ENCODE measurements at places on chromosomes 12 and 14.

DNA sequence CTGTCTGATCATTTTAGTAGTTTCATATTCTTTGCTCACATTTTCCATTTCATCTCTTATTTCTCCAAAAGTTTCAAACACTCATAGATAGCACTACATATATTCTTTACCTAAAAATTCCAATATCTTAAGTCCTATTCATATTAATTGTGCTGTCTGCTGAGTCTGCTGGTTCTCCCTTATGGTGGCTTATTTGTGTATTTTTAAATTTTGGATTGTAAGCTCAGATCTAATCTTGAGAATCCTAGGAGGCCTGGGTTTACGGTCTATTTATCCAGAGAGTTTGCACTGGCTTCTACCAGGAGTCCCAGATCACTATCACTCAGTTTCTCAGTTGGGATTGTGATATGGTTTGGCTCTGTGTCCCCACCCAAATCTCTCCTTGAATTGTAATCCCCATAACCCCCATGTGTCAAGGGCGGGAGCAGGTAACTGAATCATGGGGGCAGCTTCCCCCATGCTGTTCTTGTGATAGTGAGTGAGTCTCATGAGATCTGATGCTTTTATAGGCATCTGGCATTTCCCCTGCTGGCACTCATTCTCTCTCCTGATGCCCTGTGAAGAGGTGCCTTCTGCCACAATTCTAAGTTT lies 10.2 kb downstream of the NT5DC3 start:
- DNase-seq, result no peak

DNA sequence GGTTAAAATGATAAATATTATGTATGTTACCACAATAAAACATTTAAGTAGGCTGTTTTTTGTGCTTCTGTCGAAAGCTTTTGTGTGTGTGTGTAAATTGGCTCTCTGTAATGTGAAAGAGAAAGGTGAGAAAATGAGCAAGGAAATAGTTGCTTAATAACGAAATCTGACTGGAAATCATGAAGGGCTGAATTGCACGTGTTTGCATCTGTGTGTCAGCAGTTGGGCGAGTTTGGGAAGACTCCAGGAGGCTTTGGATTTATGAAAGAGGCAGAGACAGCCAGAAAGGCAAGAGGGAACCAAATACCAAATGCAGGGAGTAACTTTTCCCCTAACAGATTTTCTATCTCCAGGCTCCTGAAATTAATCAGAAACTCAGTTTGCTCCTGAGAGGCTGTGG lies 47.2 kb upstream of the PLEKHG3 start:
- no peak for DNase-seq

- DNase-seq, result no peak
Measured at GRCh38 chr14:73785336-73785833, 66.2 kb upstream of the PTGR2 start.

DNA sequence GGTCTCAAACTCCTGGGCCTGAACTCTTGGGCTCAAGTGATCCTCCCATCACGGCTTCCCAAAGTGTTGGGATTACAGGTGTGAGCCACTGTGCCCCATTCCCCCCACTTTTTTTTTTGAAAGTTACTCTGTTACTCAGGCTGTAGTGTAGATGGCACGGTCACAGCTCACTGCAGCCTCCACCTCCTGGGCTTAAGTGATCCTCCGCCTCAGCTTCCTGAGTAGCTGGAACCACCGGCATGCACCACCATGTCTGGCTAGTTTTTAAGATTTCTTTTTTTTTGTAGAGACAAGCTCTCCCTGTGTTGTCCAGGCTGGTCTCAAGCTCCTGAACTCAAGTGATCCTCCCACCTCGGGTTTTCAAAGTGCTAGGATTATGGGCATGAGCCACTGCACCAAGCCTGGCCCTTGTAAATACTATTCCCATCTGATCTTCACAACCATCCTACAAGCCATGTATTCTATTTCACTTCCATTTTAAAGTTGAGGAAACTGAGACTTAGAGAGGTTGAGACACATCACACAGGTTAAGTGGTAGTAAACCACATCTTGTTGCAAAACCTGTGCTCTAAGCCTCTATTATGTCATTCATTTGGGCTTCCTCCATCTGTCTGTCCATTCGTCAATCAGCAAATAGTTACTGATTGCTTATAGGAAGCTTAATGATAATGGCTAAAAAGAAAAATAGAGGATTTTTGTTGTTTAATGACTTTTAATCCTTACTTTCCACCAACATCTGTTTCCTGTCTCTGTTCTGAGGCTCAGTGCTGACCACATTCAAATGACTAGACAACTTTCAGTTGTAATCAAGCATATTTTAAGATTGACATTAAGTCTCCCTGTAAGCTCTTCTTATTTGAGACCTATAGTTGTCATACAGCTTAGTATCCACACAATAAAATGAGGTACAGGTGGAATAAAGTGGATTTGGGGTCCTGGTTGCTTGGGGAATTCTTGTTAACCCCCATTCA lies 9.2 kb downstream of the ASCL4 start:
- DNase-seq, result no peak

- DNase-seq, result no peak
Measured at GRCh38 chr14:97411938-97412612, 614.9 kb downstream of the VRK1 start.

- DNase-seq, result no peak
Measured at GRCh38 chr12:17853054-17853453, 236.9 kb downstream of the RERGL start.

- DNase-seq, result no peak
Measured at GRCh38 chr14:81529391-81529790, 4.3 kb downstream of the SEL1L start.

DNA sequence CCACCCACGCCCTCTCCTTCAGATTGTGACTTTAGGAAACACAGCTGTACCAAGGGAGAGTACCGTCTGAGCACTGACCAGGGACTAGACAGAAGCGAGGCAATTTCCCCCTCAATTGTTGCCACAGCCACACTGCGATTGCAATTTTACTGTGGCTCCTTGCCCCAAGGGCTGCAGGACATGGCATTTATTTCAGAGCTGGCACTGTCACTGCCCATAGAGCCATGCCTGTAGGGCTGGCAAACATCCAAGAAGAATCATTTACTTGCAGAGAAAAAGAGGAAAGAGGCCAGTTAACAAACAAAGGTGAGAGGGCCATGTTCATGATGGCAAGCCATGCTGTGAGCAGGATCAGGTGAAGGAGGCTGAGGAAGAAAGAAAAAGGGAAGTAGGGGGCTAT lies 129.6 kb downstream of the EMP1 start:
- DNase-seq, result no peak

- no peak for DNase-seq
Measured at GRCh38 chr12:51901121-51901817, 6.0 kb upstream of the ACVRL1 start.

DNA sequence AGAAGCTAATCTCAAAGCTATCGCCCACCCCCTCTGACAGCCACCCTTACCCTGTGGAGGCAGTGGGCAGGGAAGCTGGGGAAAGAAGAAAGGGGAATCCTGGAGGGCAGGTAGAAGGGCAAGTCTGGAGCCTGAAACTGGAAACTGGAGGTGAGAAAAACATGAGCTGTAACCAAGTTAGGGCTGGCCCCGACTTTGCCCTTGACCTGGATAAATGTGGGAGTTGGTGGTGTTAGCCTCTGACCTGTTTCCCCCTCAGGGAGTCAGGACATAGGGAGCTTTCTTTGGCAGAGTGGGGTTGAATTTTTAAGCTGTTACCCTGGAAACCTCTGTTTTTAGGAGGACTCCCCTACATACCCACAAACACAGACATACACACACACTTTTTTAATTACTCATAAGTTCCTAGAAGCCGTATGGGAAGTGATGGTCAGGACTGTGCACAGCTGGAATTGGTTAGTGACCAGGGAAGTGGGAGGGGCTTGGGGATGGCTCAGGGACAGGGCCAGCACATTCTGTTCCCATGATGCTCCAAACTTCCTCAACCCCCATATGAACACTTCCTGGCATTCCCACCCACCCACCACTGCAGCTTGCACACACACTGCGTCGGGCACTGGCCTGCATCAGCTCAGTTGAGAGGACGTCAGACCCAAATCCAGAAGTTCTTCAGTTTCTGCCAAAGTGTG lies 5.0 kb upstream of the MMP19 start:
- no peak for DNase-seq

DNA sequence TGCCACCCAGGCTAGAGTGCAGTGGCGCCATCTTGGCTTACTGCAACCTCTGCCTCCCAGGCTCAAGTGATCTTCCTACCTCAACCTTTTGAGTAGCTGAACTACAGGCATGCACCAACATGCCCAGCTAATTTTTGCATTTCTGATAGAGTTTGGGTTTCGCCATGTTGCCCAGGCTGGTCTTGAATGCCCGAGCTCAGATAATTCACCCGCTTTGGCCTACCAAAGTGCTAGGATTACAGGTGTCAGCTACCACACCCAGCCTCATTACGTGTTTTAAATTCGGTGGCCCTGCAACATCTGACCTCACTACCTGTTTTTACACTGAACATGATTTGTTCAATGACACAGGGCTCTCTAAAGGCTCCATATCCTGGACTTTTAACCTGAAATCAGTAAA lies 22.9 kb upstream of the RDH16 start:
- DNase-seq, result no peak

- no peak for DNase-seq
Measured at GRCh38 chr12:112842441-112842840, 50.9 kb downstream of the RPH3A start.

- no peak for DNase-seq
Measured at GRCh38 chr14:94382716-94383596, 5.4 kb downstream of the SERPINA1 start.

DNA sequence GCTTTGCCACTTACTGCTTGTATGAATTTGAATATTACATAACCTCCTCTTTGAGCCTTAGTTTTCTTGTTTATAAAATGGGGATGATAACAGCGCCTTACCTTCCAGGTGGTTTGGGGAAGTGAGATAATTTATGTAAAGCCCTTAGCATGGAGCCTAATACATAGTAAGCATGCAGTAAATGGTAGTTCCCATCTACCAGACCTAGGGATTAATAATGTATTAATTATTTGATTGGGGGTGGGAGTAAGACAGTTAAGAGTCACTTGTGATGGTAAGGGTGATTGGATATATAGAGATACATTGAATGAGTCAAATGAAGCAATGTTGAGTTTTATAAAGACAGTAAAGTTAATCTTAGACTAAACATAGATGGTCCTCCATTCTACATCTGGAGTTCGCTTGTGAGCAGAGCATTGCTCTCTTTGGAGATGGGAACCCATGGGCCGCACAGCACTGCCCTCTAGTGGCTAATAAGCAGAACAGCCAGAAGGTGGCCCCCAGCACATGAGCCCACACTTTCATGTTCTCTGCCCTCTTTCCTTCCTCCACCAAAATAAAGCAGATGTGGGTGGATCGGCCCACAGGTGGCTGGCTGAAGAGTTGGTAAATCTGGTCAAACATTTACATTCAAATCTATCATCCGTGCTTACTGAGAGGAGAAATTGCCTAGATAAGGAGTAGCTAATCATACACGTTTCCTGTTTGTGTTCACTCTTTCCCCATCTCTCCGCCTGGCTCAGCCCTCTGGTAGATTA lies 26.5 kb upstream of the TAMALIN start:
- peak; percentile 71 for DNase-seq

DNA sequence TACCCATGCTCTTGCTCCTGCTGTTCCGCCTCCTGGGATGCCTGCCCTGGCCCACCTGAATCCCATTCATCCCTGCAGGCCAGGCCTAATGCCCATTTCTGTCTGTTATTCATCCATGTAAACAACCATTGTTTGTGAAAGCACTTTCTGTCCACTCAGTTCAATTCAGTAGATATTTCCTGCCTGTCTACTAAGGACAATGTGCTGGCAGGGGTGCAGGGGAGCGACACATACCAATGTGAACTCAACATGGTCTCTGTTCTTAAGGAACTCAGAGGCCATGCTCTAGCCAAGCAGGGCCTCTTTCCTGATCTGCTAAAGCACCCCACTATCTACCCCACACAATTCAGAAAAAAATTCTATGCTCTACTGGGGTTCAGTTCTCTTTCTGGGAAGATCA lies 88.5 kb upstream of the ZFP36L1 start:
- DNase-seq, result no peak

GRCh38 chr12:9948606-9949296 lies 16.6 kb upstream of the CLEC2A start:
- DNase-seq, result no peak

DNA sequence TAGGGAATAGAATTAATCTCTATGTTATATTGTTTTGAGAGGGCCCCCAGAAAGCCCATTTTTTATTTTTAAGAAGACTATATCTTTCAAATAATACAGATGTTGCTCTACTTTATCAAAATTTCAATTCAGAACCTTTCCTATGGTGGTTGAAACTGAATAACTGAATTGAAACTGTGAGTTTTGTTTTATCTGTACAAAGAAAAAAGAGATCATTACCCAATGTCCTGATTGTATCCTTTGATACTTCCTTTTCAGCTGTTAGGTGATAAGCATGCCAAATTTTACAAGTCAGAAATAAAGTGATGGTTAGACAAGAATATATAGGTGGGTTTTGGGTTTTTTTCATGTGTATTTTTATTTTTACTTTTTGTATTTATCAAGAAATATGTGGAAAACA lies 1293.1 kb upstream of the USP15 start:
- no peak for DNase-seq

- DNase-seq, result no peak
Measured at GRCh38 chr12:5444520-5444919, 12.6 kb downstream of the NTF3 start.

DNA sequence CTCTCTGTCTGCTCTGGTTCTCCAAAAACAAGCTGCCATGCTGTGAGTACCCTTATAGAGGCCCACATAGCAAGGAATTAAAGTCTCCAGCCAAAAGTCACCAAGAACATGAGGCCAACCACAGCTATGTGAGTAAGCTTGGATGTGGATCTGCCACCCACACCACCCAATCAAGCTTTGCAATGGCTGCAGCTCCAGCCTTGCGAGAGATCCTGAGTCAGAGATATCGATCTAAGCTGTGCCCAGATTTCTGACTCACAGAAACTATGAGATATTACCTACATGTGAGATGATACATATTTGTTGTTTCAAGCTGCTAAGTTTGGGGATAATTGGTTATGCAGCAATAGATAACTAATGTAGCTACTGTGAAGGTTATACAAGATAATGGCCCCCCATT lies 15.5 kb upstream of the TMEM233 start:
- DNase-seq, result no peak

DNA sequence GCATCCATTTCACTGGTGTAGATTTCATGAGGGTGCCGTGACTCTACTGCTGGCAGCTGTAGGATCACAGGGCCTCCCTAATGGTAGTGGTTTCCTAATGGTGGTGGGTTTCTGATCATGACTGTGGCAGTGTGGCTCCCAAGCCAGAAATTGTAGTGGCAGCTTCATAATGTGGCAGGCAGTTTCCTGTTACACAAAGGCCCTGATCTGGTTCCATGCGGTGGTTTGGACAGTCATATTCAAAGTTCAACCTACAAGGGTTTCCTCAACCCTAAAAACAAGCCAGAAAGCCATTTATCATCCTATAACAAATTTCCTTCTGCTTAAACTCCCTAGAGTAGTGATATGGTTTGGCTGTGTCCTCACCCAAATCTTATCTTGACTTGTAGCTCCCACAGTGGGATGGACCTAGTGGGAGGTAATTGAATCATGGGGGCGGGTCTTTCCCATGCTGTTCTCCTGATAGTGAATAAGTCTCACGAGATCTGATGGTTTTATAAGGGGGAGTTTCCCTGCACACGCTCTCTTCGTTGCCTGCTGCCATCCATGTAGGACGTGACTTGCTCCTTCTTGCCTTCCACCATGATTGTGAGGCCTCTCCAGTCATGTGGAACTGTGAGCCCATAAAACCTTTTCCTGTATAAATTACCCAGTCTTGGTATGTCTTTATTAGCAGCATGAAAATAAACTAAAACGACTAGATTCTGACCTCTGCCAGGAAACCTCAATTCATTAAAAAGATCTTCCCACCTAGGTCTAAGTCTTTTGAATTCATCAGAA lies 257.1 kb downstream of the EFCAB11 start:
- DNase-seq, result no peak

- no peak for DNase-seq
Measured at GRCh38 chr12:113190761-113191160, 5.2 kb downstream of the RITA1 start.

- DNase-seq, result no peak
Measured at GRCh38 chr12:104057771-104058197, 6.5 kb upstream of the HCFC2 start.
